Central memory CD8-positive, alpha-beta T cell (primary cell): ENCODE measurements at places on chromosomes 5 and 9.

DNA sequence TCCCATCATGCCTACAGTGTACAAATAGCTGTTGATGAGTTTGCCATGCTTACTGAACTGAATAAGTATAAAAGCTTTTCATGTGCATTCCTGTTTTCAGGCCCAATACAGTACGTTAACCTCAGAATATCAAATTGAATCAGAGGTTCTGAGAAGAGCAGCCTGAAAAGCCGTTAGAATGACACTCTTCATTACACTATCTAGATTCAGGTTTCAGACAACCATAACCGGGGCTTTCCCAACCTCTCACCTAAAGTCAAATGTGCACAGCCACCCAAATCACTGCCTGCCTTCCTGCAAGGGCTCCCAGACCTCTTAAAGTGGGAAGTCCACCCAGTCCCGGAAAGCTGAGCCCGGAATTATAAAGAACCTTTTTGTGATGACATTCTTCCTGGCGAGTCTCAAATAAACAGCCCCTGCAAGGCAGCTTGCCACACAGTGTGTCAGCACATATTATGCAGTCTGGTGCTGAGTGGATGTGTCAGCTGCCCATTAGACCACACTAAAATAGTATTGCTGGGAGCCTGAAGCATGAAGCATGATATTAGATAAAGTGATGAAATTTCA is 245.8 kb downstream of the TLE4 start:
- no peak for DNase-seq

- no peak for DNase-seq
These were observed 14.7 kb downstream of the PTGER4 start for GRCh38 chr5:40694433-40694832.

- no peak for DNase-seq
These were observed 10.6 kb upstream of the NNT start for GRCh38 chr5:43592363-43592762.

GRCh38 chr5:65068410-65068809 is 299.7 kb downstream of the CWC27 start:
- DNase-seq: no peak

- no peak for DNase-seq
These were observed 406.9 kb upstream of the ACTBL2 start for GRCh38 chr5:57889558-57889957.

GRCh38 chr9:105437704-105438103 is 10.1 kb upstream of the FSD1L start:
- DNase-seq: no peak

DNA sequence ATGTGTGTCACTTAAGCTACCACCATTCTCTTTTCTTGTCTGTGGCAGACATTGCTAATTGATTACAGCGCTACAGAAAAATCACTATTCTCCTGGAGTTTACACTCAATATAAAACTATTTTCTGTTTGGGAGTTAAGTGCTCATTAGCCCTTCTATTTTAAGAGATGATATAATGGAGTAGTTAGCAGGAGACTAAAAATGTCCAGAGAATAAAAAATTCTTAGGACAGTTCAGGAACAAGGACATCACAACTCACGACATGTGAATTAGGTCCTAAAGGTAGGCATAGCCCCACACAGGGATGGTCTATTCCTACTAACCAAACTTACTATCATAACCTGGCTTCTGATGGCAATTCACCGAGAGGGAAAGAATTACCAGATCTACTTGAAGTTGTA is 258.5 kb downstream of the KIAA0825 start:
- DNase-seq: no peak
